Panc1 (cell line): ENCODE measurements at places on chromosomes 3 and 15. TPM values are rescaled to one million over a fixed set of nuclear protein-coding genes. Genes with fewer than 3 reads are reported as not detected.

DNA sequence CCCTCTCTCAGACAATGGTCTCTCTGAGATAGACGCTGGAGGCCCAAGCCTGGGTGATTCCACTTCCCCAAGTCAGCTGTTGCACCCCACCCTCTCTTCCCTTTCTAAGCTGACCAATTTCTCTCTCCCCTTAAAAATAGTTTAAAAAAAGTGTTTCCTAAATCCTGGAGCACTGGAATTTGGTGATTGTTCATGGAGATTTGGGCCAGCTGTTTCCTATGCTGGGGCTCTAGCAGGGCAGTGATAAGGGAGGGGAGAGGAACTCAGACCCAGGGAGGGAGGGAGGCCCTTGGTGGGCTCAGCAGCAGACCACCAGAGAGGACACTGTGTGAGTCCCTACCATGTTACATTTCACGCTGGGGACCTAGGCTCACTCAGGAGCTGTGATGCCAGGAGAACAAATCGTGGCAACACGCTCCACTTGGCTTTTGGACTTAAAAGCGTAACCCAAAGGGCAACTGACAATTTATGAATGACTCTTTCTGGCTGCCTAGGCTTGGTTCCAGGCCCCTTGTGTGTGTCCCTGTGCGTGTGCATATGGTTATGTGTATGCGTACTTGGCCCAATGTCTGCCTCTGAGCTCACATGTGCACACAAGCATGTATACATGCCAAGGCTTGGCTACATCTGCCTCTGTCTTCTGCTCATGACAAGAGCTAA lies 59.8 kb upstream of the INSYN1 start:
- DNase-seq = no peak
- H3K36me3 ChIP-seq = no peaks in the 10 kb centered on the region
- no peaks in the 10 kb centered on the region for H3K27me3 ChIP-seq
- H3K4me1 ChIP-seq = no peaks in the 10 kb centered on the region

DNA sequence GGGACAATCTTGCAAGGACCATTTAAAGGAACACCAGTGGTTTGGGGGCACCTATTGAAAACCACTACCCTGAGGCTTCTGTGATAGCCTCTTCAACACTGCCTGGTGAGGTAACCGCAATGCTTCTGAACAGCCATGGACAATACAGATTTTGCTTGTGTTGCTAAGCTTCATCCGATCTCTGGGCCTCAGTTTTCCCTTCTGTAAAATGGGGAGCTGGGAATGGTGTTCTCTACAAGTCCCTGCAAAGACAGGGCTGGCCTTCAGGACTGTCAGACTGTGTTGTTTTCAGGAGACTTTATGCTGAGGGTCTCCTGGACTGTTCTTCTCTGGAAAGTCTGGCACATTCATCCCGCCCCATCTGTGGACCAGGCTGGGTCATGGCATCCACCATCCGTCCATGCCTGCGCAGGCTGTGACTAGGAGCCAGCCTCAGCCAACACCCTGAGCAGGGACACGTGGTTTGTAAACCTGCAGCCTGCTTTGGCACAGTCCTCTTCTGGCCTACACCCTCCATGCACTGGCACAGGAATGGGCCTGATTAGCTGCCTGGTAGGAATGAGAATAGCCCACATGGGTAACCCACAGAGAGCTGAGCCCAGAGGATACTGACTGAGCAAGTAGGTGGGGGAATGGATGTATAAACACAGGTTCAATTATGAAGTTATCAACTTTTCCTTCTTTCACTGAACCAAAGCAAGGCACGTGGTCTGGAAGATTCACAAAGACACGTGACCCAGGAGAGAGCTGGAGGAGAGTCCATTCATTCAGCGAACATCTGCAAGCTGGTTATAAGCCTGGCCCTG lies 55.3 kb downstream of the ROPN1B start:
- H3K36me3 ChIP-seq = no peaks in the 10 kb centered on the region
- no peak overlapping the region for H3K4me3 ChIP-seq
- DNase-seq = no peak
- H3K27ac ChIP-seq = no peak overlapping the region

GRCh38 chr15:54208786-54209185 lies 230.5 kb downstream of the UNC13C start:
- DNase-seq = no peak
- H3K4me3 ChIP-seq = no peak overlapping the region
- no peaks in the 10 kb centered on the region for H3K4me1 ChIP-seq
- no peak overlapping the region for H3K27ac ChIP-seq
- H3K27me3 ChIP-seq = no peaks in the 10 kb centered on the region
- H3K36me3 ChIP-seq = no peaks in the 10 kb centered on the region

DNA sequence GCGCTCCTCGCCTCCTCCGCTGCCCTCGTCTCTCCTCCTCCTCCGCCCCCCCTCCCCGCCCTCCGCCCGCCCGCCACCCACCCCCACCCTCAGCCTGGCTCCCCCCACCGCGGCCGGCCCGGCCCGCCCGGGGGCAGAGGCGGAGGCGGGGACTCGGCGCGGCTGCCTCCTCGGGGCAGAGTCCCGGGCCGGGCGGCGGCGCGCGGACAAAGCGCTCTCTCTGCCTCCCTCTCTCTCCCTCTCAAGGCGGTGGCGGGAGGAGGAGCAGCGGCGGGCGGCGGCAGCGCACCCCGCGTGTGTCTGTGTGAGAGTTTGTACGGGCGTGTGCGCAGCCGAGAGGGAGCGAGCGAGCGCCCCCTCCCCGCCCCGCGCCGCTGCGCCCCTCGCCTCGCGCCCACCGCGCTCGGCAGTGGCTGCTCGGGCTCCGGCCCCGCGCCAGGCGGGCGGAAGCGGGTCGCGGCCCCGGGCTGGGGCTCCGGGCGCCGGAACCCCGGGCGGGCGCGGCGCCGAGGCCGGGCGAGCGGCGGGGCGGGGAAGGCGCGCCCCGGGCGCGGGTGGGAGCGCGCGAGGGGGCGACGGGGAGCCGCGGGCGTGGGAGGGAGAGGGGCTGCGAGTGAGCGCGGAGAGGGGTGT lies at the start of gene IGF2BP2:
IGF2BP2 (minus strand) TSS at position 37 of the 633 bp plus-strand sequence. CDS start 82 bp downstream, outside the sequence.
- peak within 1 kb of the TSS; percentile 83 for H3K27ac ChIP-seq
- no peak for DNase-seq
- peaks cover 8% of the 10 kb centered on the region for H3K36me3 ChIP-seq
- H3K27me3 ChIP-seq = no peaks in the 10 kb centered on the region

DNA sequence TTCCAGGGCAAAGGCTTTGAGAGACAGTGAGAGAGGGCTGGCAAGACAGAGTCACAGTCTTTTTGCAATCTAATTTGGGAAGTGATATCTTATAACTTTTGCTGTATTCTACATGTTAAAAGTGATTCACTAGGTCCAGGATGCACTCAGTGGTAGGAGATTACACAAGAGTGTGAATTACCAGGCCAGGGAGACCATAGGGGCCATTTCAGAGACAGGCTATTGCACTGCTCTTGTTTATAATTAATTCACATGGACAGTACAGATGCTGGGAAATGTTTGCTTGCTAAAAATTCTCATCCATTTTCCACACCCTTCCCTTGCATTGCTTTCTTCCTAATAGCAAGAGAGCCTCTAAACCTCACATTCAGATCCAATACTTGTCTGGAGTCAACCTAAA lies 22.6 kb upstream of the POMGNT2 start:
- no peaks in the 10 kb centered on the region for H3K4me1 ChIP-seq
- no peak overlapping the region for H3K4me3 ChIP-seq
- DNase-seq = no peak
- H3K27me3 ChIP-seq = no peaks in the 10 kb centered on the region; the same call in 1 of the 2 replicates
- H3K36me3 ChIP-seq = no peaks in the 10 kb centered on the region

- H3K4me1 ChIP-seq = peaks cover 16% of the 10 kb centered on the region
- H3K27me3 ChIP-seq = no peaks in the 10 kb centered on the region
- no peak for DNase-seq
- no peaks in the 10 kb centered on the region for H3K36me3 ChIP-seq
Measured at GRCh38 chr15:68228143-68228970, 1.2 kb downstream of the CLN6 start.

Gene LMAN1L
- not detected for total RNA-seq
